ENCODE measurements at places on chromosomes 6 and 20.
A peak's percentile ranks its signal among the peaks of the same experiment; 100 is the strongest.

DNA sequence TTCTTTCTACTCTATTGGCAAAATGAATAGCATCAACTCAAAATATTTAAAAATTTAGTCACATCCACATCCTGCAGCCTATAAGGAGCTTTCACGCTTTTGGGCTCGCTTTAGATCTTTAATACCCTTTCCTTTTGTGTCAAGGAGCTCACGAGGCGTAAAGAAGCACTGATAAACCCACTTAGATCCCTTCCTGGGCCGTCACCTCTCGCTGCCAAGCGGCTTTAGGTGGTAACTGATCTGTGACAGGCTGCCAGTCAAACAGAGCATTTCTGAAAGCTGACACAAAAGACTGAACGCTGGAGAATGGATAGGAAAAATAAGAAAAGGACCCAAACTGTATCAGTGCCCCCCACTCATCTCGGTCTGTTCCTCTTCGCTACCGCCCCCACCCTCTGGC, 385.7 kb upstream of the MMS22L start:
- peak; percentile 91 for DNase-seq

GRCh38 chr6:33925936-33926335, 122.1 kb upstream of the MLN start:
- DNase-seq: no peak

- DNase-seq: peak; percentile 33
Observed at GRCh38 chr20:62133864-62134263, 9.3 kb downstream of the PSMA7 start.

- no peak for DNase-seq
Observed at GRCh38 chr6:150271501-150272263, 97.1 kb upstream of the IYD start.

DNA sequence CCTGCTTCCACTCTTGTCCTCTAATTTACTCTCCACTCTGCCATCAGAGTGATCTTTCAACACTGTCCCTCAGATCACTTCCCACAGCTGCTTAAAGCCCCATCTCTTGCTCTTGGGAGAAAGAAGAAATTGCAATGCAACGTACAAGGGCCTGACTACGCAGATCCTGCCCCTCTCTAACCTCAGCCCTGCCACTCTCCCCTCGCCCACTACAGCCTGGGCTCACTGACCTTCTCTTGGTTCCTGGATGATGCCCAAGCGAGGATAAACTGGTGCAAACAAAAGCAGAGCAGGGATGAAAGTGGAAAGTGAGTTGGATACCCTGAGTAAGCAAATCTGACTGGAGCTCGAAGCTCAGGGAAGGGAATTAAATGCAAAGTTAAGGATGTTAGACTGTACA, 92.9 kb downstream of the MAP3K5 start:
- no peak for DNase-seq

- no peak for DNase-seq
Observed at GRCh38 chr20:62362590-62362940, 4.5 kb downstream of the LAMA5 start.

GRCh38 chr20:42274986-42275385, 656.8 kb upstream of the CHD6 start:
- no peak for DNase-seq

DNA sequence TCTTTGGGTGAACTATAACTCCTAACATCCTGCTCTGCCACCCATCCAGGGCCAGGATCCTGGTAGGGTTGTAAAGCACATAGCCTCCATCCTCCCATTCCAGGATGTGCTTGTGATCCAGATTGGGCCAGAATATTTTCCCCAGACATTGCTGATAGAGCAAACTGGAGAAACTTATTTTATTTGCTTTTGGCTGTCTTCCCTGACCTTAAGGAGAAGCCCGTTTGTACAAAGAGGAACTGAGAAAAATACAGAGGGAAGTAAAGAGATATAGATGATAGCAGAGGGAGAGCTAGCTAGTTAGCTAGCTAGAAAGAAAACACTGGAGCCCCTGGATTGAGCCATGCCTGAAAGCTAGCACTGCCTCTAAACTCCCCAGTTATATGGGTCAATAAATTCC, 9.0 kb upstream of the HDAC2 start:
- no peak for DNase-seq

DNA sequence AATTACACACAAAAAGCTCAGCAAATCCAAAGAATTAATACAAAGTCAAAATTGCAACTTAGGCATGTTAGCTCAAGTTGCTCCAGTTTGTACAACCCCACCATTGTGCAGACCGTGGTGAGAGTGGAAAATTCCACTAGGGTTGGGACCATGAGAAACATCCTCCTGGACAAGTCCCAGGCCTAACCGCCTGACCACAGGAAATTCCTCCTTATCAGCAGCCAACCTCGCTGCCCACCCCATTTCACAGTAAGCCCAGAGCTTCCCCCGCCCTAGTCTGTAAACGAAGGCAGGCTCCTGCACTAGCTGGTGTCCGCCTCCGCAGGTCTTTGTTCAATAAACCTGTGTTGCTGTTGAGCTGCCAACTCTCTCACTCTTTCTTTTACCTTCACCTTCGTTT, 1023.3 kb downstream of the EYS start:
- DNase-seq: no peak

DNA sequence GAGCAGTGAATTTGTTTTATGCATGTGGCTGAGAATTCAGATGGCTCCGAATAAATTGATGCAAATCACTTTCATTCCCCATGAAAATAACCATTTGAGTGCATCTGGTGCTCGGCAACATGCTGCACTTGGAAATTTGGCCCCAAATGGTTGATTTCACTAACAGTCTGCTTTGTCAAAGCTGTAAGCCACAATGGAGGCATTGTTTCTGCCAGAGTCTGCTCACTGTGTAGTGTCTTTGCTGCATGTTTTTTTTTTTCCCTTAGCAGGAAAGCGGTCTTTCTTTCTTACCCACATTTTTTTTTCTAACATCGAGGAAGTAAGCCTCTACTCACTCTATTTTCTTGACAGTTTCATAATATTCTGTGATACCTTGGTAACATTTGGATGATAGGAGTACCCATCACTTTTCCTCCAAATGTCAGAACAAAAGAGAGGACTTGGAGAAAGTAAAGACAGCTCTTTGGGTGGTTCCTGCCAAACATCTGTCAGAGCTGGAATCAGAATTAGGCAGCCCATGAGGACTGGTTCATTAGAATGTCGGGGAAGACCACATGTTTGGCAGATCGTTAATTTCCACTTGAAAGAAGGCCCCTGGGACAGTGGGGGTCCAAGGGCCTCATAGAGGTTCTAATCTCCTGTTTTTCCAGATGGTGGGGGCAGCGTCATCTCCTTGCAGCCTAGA, 149.5 kb downstream of the DOK5 start:
- peak; percentile 55 for DNase-seq

DNA sequence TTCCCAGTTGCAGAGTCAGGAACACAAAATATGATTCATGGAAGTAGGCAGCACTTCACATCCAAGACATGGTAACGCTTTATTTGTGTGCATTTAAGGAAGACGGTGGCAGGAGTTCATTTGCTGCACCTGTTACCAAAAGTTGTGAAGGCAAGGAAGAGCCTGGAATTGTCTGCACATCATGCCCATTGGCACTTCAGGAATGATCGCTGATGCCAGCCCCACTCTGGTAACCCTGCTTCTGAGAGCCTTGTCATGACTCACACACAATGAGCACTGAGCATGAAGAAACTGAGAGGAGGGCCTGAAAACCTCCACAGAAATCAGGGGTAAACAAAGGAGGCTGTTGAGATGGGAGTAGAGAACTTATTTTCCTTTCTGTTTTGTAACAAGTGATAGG, 181.1 kb downstream of the RPS12 start:
- no peak for DNase-seq

DNA sequence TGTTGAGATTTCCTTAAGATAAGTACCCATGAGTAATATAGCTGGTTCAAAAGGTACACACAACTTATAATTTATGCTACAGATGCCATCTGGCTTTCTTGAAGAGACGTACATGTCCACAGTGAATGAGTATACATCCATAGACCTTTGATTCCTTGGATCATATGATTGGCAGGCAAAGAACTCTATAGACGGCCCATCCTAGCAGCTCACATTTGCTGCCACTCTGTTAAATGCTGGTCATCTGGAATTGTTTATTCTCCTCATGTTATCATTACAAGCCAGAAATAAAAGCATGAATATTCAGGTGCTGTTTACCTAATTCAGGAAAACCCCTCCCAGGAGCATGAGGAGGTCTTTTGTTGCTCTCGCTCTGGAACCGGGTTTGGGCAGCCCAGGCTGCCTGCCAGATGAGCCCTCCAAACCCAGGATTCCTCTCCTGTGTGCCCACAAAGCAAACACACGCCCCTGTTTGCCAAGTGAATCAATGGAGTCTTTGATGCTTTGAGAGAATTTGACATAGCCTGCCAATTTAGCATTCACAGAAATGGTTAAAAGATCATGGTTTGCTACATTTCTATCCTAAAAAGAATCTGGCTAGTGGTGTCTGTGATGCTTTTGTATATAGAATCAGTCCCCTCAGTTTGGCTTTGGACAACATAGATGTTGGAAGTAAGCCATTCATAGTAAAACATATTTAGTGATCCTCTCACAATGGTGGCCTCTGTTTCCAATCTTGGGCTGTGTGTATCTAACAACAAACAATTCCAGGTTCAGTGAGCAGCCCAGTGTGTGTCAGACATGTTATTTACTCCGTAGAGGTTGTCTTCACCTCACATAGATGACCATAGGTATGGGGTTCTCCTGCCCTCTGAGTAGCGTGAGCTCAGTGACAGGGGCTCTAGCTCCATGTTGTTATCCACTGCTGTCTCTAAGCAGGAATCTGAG, 17.5 kb upstream of the PLCG1 start:
- no peak for DNase-seq

DNA sequence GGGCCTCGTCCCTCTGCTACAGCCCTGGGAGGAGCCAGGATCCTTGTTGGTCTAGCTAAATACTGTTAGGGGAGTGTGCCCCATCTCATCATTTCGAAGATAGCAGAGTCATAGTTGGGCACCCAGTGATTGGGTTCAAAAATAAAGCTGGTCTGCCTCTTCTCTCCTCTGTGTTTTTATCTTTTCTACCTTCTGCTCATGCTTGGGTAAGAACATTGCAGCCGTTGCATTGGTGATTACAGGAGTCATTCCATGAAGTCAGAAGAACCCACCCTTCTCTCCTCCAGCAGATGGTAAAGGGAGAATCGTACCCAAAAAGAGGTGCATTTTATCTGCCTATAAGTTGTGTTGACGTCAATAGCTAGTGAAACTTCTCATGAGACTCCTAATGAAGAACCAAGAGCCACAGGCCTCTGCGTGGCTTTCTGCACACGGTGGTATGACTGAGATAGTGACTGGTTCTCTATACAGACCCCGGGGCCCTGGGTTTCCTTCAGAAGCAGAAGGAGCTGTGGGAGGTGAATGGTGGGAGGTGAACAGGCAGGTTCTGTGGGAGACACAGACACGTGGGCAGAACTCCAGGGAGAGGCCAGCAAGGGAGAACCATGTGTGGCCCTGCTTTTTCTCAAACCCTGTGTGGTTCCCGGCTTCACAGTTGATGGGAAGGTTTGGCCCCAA, 5.7 kb upstream of the FAM209A start:
- no peak for DNase-seq

DNA sequence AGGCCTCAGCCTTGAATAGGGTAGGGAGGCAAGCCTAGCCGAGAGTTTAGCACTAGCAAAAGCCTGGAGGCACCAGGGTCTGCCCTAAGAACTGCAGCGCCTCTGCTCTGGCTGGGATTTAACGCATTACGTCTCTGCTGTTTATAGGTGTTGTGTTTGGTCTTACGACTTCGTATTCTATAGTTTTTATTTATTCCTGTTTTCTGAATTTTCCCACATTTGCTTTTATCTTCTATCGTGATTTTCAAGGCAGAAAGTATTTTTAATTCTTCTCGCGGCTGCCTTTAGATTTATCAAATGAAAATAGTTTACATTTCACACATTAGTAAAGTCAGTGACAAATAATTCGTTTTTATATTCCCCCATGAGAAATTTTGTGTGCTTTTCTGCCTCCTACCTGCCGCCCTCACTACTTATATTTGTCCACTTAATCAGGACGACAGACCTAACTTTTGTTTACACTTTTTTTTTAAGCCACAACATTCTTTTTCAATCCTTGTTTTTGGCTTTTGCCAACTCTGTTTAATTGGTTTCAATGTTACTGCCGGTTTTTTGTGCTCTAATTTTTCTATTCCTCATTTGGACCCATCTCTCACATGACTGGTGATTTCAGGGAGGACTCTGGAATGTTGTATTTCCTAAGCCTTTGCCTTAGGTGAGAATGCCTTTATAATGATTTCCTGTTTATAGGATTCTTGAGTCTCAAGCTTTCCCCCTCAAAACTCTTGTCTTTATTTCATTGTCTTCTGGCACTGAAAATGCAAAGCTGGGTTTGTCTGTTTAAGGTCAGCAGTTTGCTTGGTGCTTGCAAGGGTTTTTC, 1.3 kb upstream of the LZTS3 start:
- DNase-seq: peak; percentile 65

DNA sequence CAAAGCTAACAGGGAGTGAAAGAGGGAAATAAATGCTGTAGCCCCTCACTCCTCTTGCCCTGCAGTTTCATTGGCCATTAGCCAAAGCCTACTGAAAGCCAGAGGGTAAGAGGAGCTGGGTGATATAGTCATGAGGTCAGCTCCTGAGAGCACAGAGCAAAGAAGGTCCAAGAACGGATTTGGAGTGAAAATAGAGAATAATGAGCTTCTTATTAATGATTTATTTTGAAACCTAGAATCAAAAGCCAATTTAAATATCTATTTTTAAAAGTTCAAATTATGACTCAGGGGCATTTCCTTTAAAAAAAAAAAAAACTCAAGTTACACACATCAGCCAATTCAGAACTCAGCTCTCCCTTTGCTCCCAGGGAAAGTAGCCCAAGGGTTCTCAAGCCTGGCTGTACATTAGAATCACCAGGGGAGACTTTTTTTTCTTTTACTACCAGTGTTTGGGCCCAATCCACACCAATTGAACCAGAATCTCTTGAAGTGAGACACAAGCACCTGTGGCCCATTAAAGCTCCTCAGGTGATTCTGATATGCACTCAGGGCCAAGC, 79.1 kb downstream of the SNAP25 start:
- DNase-seq: no peak

- no peak for DNase-seq
Observed at GRCh38 chr20:31573555-31574321, 31.4 kb upstream of the ID1 start.

DNA sequence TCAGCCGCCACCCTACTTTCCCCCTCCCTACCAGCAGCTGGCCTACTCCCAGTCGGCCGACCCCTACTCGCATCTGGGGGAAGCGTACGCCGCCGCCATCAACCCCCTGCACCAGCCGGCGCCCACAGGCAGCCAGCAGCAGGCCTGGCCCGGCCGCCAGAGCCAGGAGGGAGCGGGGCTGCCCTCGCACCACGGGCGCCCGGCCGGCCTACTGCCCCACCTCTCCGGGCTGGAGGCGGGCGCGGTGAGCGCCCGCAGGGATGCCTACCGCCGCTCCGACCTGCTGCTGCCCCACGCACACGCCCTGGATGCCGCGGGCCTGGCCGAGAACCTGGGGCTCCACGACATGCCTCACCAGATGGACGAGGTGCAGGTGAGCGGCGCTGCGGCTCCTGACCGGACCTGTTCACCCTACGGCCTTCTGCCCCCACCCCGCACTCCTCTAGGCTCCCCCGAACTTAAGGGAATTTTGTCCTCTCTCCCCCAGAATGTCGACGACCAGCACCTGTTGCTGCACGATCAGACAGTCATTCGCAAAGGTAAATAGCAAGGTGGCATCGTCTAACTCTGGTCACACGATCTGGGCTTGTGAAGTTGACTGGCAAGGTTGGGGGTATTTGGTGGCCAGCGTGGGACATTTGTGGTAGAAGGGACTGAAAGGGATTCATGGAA, 2.3 kb downstream of the TFAP2C start:
- DNase-seq: no peak

- DNase-seq: no peak
Observed at GRCh38 chr6:37906121-37906520, 86.6 kb downstream of the ZFAND3 start.

Measured in A673 (cell line).